Muscle of leg (tissue), 16 donors: ENCODE measurements at places on chromosomes 2 and 18. TPM values are rescaled to one million over a fixed set of nuclear protein-coding genes. Genes with fewer than 3 reads are reported as not detected.

GRCh38 chr2:240239325-240239724, 98.9 kb upstream of the OTOS start:
- no peak for DNase-seq

The COL4A4 gene
- total RNA-seq, result 0.13 TPM

DNA sequence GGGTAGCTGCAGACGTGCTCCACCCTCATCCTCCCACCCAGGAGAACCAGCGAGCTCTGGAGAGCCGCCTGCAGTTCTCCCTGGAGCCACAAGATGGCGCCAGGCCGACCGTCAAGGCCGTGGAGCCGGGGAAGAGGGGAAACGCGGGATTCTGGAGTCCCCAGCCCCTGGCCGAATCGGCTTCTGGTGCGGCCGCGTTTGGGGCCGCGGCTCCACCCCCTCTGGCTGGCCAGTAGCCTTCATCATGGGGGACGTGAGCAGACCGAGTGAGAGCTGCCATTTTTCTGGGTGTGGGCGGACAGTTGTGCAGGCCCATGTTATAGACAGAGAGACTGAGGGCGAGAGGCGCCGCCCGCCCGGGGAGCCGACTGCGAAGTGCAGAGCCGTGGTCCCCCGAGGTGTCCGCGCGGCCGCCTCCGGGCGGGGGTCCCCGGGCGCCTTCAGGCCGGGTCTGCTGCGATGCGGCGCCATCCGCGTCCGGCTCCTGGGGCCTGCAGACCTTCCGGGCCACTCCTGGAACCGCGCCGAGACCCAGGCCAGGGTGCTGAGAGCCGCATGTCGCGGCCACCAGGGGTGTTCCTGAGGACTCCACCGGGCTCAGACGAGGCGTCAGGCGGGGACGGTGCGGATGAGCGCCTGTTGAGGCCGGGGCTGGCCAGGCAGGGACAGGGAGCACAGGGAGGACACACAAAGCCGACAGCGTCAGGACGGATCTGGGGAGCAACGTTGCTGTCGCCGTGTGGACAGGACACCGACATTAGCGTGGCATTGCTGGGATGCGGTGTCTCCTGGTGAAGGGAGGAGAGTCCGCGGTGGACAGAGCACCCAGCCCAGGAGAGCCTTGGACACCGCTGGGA, 418.2 kb upstream of the HS6ST1 start:
- peak; percentile 90 for DNase-seq

GRCh38 chr2:56234241-56234640, 50.5 kb downstream of the CCDC85A start:
- peak; percentile 16 for DNase-seq

GRCh38 chr2:104290566-104290891, 563.4 kb upstream of the POU3F3 start:
- no peak for DNase-seq

DNA sequence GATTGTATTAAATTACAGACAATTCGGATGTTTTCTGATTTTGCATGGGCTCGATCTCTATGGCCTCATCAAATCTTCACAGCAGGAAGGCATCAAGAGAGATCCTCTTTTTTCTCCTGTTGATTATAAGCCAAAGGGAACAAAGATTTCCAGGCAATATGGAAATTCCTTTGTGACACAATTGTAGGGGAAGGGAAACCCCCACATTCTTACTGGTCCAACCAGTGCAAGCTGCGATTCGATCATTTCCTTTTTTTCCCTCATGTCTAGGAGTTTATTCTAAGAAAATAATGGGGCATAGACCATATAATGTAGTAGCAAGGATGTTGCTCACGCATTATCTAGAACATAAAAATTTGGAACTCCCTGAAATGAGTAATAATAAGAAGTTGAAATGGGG, 87.7 kb downstream of the LYPD6 start:
- no peak for DNase-seq

GRCh38 chr2:84487298-84487996, 28.4 kb upstream of the SUCLG1 start:
- no peak for DNase-seq

DNA sequence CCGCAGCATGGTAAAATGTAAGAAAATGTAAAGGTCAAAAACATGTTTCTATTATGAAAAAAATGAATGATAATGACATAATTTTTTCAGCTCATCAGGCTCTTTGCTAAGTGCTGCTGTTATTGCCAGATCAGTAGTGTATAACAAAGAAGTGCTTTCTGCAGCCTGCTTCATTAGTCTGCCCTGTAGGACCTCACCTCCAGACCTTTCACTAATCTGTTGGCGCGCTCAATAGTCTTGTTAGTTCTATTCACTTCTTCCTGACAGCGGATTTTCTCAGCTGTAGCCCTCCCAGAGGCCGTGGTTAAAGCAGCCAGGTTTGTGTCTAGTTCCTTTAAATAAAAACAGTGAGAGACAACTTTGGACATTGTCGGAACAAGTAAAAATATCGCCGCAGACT, 97.7 kb downstream of the CDCA7 start:
- DNase-seq, result no peak

The CHRND gene
- total RNA-seq, result 83.7 TPM

- peak; percentile 80 for DNase-seq
Observed at GRCh38 chr18:34158881-34159690, 65.6 kb downstream of the NOL4 start.

GRCh38 chr2:15687720-15688119, 96.1 kb downstream of the DDX1 start:
- DNase-seq, result no peak

DNA sequence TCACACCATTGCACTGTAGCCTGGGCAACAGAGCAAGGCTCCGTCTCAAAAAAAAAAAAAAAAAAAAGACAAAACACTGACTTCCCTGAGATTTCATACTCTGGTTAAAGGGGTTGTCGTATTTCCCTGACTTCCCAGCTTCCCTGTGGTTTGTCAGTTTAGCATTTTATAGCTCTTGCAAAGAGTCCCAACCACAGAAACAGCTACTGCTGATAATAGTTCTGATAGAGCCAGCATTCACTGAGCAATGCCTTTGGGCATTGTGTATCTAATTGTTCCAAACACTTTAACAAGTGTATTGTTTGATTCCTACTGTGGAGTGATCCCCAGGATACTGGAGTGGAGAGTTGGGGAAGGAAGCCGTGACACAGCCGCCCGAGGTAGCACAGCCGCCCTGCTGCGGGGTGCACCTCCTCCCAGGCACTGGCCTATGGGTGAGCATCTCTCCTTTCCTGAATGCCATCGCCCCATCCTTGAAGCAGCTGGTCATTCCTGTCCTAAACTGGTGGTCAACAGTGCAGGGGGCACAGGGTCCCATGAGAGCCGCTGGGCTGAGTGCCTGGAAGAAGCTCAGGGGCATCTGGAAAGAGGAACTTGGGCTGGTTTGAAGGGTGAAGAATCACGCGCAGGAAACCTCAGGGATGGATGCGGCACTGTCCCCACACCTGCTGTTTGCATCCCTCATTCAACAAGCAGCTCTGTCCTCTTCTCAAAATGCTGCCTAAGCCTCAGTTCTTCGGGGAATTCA, 81.0 kb upstream of the TMEM18 start:
- DNase-seq, result no peak

DNA sequence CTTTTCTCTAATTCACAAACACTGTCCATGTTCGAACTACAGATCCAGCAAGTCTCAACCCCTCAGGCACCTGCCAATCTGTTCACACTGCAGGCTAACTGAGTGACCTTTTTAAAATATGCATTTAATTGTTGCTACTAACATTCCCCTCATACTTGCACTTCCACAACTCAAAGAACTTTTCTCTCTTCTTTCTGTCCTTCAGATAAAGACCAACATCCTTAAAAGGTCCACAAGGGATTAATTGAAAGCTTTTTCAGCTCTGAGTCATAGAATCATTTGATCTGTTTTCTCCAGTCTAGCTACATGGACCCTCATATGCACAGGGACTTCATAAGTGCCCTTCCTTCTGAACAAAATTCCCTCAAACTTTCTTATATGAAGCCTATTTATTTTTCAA, 1321.2 kb downstream of the DPP10 start:
- no peak for DNase-seq

DNA sequence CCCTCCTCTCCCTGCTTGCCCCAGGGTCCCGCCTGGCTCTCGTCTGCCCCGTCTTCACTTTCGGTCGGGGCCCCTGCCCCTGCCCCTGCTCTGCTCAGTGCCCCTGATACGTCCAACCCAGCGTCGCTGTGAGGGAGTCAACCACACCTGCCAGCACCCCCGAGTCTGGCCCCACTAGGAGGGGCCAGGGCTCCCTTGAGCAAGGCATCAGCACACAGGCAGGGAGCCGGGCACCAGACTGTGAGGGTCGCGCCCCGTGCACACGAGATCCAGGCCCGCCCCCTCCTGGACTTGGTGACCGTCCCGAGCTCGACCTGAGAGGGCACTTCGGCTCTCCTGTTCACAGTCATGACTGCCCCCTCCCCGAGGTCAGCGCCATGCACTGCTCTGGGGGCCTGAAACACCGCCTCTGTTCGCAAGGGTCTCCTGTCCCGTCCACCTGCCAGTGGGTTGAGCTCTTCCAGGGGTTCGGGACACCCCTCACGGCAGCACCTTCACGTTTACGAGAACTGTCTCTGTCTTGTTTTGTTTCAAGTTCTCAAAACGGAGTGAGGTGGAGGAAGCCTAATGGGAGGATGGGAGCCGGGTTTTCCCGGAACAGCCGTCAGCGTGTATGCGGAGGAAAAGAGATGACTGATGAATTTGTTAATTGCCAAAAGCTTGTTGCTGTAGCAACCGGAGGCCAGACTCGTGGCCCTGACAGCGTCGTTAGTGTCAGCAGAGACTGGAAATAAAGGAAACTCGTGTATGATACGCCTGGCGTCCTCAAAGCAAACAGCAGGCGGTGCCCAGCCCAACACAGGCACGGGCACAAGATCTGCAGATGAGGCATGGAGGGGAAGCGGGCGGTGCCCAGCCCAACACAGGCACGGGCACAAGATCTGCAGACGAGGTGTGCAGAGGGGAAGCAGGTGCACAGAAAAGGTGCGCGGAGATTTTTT, 48.2 kb upstream of the KCNG2 start:
- DNase-seq, result peak; percentile 21

DNA sequence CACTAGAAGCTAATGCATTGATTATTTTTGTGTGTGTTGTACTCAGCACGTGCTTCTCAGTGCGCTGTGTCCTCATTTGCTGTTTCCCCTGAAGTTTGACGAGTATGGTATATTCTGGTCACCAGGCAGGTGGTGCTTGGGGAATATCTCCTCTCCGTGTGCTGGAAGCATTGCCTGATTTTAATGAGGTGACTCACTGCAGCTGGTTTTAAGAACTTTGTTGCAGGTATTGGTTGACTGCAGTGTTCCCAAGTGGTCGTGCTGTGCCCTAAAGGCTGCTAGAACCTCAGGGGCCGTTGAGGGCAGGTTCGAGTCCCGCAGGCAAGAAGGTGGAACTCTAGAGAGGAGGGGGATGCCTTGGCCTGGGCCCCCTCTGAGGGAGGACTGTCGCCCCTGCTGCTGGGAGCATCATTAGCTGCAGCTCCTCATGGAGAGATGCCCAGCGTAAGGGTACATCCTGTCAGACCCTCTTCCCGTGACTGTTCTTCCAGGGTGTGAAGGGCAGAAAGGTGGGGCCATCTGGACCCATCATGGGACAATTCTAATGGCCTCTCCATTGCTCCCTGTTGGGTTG, 82.6 kb downstream of the AGAP1 start:
- DNase-seq, result no peak

The MAP2 gene
- total RNA-seq, result 5.7 TPM

GRCh38 chr2:180306346-180306745, 299.2 kb upstream of the CWC22 start:
- no peak for DNase-seq

The LOXHD1 gene
- 1.3 TPM for total RNA-seq

- no peak for DNase-seq
Observed at GRCh38 chr2:212911011-212911410, 240.4 kb downstream of the IKZF2 start.

- DNase-seq, result no peak
Observed at GRCh38 chr2:190809139-190809764, 71.4 kb upstream of the GLS start.

GRCh38 chr2:160334028-160334741, 134.1 kb upstream of the ITGB6 start:
- DNase-seq, result peak; percentile 93

DNA sequence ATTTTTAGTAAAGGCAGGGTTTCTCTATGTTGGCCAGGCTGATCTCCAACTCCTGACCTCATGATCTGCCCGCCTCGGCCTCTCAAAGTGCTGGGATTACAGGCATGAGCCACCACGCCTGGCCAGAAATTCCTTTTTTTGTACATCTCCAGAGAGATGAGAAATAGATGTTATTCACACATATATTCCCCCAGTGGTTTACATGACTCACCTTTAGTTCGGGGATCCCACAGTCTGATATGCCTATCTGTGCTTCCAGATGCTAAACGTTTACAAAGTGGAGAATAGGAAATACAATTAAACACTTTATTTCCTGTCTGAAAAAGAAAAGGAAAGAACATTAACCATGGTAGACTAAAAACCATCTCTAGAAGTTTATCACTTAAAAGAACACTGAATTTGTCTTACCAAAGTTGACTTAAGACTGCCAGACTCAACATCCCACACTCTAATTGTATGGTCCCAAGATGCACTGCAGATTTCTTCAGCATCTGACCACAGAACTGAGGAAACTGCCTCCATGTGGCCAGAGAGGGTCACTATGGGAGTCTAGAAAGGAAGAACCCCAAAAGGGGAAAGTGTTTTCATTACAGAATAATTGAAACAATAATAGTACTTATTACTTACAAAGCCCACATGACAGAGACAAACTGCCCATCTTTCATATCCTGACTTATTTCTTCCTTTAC, 12.6 kb upstream of the ICA1L start:
- DNase-seq, result no peak

- DNase-seq, result no peak
Observed at GRCh38 chr18:3513481-3513880, 63.5 kb downstream of the TGIF1 start.

- no peak for DNase-seq
Observed at GRCh38 chr18:51383116-51383515, 185.6 kb upstream of the MEX3C start.

GRCh38 chr2:74474899-74475298, 2.4 kb upstream of the MRPL53 start:
- no peak for DNase-seq

- DNase-seq, result no peak
Observed at GRCh38 chr2:33946193-33946592, 347.1 kb upstream of the FAM98A start.

GRCh38 chr18:48850822-48851598, 99.8 kb downstream of the SMAD7 start:
- peak; percentile 72 for DNase-seq

DNA sequence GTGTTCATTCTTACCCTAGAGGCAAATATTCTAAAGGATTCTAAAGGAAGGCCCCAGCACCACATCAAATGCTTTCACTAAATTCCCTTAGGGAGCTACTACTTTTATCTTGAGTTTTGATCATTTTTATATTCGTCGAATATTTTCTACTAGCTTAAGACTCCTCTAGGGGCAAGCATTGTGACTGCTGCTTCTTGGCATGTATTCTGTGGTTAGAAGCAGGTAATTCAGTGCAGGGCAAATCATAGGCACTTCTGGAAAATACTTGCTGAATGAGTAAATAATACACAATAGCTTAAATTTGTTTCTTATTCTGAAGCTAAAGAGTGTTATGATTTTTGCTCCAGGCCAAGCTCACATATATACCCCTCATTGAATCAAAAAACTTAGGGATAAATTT, 136.4 kb downstream of the LRP2 start:
- no peak for DNase-seq
